ENCODE measurements at places on chromosomes 16 and 17.
A peak's percentile ranks its signal among the peaks of the same experiment; 100 is the strongest.

DNA sequence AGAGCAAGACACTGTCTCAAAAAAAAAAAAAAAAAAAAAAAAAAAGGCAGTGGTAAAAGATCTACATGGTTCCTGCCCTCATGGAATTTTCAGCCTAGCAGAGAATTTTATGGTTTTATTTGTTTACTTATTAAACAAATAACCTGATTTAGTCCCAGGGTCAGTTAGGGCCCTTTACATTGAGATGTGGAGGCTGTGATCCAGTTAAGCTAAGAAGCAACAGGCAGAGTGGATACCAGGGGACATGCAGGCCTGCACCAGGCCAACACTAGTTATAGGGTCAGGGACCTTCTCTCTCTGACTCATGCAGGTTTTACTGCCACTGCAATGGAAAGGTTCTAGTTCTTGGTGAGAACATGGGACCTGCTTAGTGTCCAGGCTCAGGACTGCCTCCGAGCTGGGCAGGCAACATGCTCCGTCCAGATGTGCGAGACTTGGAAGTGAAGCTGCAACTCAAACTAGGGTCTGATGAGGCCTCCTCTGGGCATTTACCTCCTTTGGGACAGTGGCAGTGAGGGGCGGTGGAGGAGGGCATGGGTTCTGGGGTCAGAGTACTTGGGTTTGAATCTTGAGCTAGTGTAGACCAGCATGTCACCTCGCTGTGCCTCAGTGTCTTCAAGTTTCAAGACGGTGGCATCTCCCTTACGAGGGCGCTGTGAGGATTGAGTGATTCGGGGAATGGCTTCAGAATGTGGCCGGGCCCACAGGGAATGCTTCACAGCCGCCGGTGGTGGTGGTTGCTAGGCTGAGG is 301.8 kb downstream of the CPPED1 start:
- DNase-seq, result peak; percentile 3

- DNase-seq, result no peak
These were observed 4.4 kb downstream of the SEC14L1 start for GRCh38 chr17:77145224-77145611.

GRCh38 chr17:78774956-78775571 is 7.0 kb downstream of the CYTH1 start:
- DNase-seq, result no peak

GRCh38 chr17:39641883-39642282 is 4.9 kb downstream of the STARD3 start:
- DNase-seq, result no peak

GRCh38 chr17:28501421-28502284 is 4.5 kb upstream of the FOXN1 start:
- DNase-seq, result no peak

GRCh38 chr16:89034971-89035668 is 58.1 kb upstream of the CBFA2T3 start:
- DNase-seq, result no peak

- no peak for DNase-seq
These were observed 20.1 kb downstream of the KRT25 start for GRCh38 chr17:40735016-40735415.

- peak; percentile 43 for DNase-seq
These were observed 882.8 kb upstream of the SOX9 start for GRCh38 chr17:71237903-71238538.

DNA sequence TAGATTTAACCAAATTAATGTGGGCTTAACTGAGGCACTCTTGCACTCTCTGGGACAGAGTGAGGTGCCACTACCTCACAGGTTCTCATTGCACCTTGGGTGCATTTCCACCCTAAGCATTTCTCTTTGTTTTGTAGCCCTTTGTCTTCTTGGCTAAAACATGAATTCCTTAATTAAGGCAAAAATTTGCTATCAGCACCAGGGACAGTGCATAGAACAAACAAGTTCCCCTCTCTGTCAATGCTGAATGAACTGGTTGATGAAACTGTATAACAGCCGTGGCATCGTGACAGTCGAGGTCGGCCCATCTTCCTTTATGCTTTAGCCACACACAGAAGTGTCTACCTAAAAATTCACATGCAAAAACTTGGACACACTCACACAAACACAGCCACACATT is 74.8 kb downstream of the HS3ST2 start:
- DNase-seq, result no peak
